Mesothelial cell of epicardium (in vitro differentiated cells): ENCODE measurements at places on chromosomes 5 and 9. TPM values are rescaled to one million over a fixed set of nuclear protein-coding genes. Genes with fewer than 3 reads are reported as not detected.

DNA sequence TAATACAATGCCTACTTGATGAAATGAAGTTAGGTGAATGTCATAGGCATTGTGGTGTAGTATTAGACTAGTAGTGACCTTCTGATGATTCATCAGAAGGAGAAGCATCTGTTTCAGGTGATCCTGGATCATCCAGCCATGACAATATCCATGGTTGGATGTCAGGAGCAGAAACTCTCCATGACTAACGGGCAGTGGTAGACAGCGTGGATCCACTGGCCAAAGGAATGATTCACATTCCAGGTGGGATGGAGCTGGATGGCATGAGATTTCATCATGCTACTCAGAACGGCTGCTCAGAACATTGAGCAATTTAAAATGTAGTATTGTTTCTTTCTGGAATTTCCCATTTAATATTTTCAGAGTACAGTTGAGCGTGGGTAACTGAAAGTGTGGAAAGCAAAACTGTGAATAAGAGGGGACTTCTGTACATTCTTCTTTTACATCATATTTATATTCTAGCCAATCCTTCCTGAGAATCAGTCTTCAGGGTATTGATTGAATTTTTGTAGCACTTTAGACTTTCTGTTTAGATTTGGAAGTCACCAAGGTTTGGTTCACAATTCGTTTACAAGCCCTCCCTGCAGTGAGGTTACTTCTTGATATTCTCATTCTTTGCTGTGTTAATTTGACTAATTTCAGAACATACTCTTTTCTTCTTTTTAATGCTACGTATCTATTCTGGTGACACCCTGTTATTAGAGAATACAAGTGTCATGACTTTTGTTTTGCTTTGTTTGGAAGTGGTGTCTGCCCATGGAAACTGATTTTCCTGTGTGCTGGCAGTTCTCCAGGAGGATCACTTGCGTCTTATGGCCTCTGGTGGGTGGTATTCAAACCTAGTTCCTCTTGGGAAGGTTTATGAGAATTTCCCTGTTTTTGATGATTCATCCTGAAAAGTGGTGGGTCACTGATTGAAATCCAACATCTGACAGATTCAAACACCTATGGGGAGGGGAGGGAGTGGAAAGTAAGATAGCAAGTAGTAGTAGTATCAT lies 12.2 kb upstream of the CLINT1 start:
- DNase-seq = no peak
- H3K27ac ChIP-seq = no peak overlapping the region
- H3K4me1 ChIP-seq = no peaks in the 10 kb centered on the region
- no peaks in the 10 kb centered on the region for H3K36me3 ChIP-seq

GRCh38 chr5:15384581-15384980 lies 115.4 kb upstream of the FBXL7 start:
- no peaks in the 10 kb centered on the region for H3K36me3 ChIP-seq
- H3K4me3 ChIP-seq = no peak overlapping the region
- no peak for DNase-seq
- H3K27ac ChIP-seq = no peak overlapping the region
- peaks cover 16% of the 10 kb centered on the region for H3K27me3 ChIP-seq

- H3K36me3 ChIP-seq = peaks cover 8% of the 10 kb centered on the region
- peaks cover 3% of the 10 kb centered on the region for H3K27me3 ChIP-seq
- no peak for DNase-seq
- no peak overlapping the region for H3K4me3 ChIP-seq
- H3K27ac ChIP-seq = no peak overlapping the region
These were observed 6.4 kb downstream of the TLE4 start for GRCh38 chr9:79577969-79578723.

GRCh38 chr5:35924122-35924949 lies 14.1 kb downstream of the CAPSL start:
- H3K27ac ChIP-seq = no peak overlapping the region
- no peak for DNase-seq
- no peak overlapping the region for H3K4me3 ChIP-seq
- peaks cover 80% of the 10 kb centered on the region for H3K27me3 ChIP-seq
- no peaks in the 10 kb centered on the region for H3K36me3 ChIP-seq

- no peaks in the 10 kb centered on the region for H3K36me3 ChIP-seq
- H3K4me3 ChIP-seq = no peak overlapping the region
- DNase-seq = no peak
- H3K4me1 ChIP-seq = peaks cover 23% of the 10 kb centered on the region
- no peaks in the 10 kb centered on the region for H3K27me3 ChIP-seq
These were observed 56.1 kb upstream of the TUT7 start for GRCh38 chr9:86410281-86410680.

- H3K4me1 ChIP-seq = no peaks in the 10 kb centered on the region
- no peak overlapping the region for H3K27ac ChIP-seq
- peaks cover 2% of the 10 kb centered on the region for H3K27me3 ChIP-seq
- no peaks in the 10 kb centered on the region for H3K36me3 ChIP-seq
- no peak for DNase-seq
- no peak overlapping the region for H3K4me3 ChIP-seq
These were observed 29.5 kb upstream of the ADRB2 start for GRCh38 chr5:148796936-148797335.

DNA sequence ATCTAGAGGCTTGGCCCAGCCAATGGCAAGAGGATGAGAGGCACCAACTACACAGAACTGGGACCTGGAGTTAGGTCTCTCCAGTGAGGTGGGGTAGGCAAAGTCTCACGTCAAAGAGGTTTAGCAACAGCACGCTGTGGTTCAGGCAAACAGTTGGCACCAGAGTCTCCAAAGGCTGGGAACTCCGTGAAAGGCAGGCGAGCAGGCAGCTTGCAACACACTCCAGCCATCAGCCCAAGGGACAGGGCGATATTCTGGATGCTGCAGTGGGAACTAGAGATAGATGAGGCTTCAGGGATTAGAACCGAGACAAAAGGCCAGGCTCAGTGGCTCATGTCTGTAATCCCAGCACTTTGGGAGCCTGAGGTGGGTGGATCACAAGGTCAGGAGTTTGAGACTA lies 129.1 kb downstream of the PDZD2 start:
- H3K27ac ChIP-seq = no peak overlapping the region
- no peaks in the 10 kb centered on the region for H3K27me3 ChIP-seq
- H3K36me3 ChIP-seq = no peaks in the 10 kb centered on the region
- DNase-seq = no peak

DNA sequence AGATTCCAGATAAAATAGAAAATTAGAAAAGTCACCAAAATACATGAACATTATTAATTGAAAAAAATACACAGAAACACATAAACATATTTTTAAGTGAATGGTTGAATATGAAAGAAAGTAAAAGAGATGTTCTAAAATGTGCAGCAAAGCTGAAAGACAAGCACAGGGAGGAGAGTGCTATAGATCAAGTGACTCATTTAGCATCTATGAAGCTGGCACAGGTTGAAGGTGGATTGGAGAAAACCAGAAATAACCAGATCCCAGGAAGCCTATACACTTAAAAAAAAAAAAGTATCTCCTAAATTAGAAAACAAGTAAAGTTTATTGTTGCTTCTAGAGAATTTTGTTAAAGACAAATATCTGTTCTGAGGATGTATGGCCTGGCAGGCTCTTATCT lies 338.9 kb downstream of the CDH12 start:
- peaks cover 11% of the 10 kb centered on the region for H3K4me1 ChIP-seq
- no peaks in the 10 kb centered on the region for H3K36me3 ChIP-seq
- H3K4me3 ChIP-seq = no peak overlapping the region

- no peak for DNase-seq
- no peak overlapping the region for H3K27ac ChIP-seq
- H3K36me3 ChIP-seq = peaks cover 61% of the 10 kb centered on the region
- H3K4me3 ChIP-seq = no peak overlapping the region
- no peaks in the 10 kb centered on the region for H3K27me3 ChIP-seq
- H3K4me1 ChIP-seq = no peaks in the 10 kb centered on the region
These were observed 9.3 kb downstream of the ST6GALNAC6 start for GRCh38 chr9:127890053-127890452.

- no peak overlapping the region for H3K27ac ChIP-seq
- H3K36me3 ChIP-seq = no peaks in the 10 kb centered on the region
- H3K27me3 ChIP-seq = no peaks in the 10 kb centered on the region
- H3K4me3 ChIP-seq = no peak overlapping the region
These were observed 27.1 kb downstream of the ASPN start for GRCh38 chr9:92455217-92455616.

- peaks cover 25% of the 10 kb centered on the region for H3K27me3 ChIP-seq
- no peaks in the 10 kb centered on the region for H3K4me1 ChIP-seq
- peaks cover 2% of the 10 kb centered on the region for H3K36me3 ChIP-seq
- H3K4me3 ChIP-seq = no peak overlapping the region
- no peak overlapping the region for H3K27ac ChIP-seq
These were observed 39.7 kb upstream of the NIPBL start for GRCh38 chr5:36836831-36837230.

DNA sequence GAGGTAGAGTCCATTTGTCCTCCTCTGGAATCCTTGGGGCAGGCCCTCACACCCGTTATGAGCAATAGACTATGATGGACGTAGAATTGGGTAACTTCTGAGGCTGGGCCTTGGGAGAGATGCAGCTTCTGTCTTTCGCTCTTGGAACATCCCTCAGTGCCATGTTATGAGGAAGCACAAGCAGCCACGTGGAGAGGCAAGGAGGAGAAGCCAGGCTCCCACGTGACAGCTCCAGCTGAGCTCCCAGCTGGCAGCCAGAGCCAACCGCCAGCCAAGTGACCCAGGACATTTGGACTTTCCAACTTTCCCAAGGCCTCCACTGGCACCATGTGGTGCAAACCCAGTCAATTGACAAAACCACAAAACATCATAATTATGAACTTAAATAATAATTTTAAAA lies 43.0 kb upstream of the BOD1 start:
- H3K27ac ChIP-seq = no peak overlapping the region
- no peak overlapping the region for H3K4me3 ChIP-seq
- no peaks in the 10 kb centered on the region for H3K4me1 ChIP-seq
- H3K27me3 ChIP-seq = no peaks in the 10 kb centered on the region
- H3K36me3 ChIP-seq = no peaks in the 10 kb centered on the region

DNA sequence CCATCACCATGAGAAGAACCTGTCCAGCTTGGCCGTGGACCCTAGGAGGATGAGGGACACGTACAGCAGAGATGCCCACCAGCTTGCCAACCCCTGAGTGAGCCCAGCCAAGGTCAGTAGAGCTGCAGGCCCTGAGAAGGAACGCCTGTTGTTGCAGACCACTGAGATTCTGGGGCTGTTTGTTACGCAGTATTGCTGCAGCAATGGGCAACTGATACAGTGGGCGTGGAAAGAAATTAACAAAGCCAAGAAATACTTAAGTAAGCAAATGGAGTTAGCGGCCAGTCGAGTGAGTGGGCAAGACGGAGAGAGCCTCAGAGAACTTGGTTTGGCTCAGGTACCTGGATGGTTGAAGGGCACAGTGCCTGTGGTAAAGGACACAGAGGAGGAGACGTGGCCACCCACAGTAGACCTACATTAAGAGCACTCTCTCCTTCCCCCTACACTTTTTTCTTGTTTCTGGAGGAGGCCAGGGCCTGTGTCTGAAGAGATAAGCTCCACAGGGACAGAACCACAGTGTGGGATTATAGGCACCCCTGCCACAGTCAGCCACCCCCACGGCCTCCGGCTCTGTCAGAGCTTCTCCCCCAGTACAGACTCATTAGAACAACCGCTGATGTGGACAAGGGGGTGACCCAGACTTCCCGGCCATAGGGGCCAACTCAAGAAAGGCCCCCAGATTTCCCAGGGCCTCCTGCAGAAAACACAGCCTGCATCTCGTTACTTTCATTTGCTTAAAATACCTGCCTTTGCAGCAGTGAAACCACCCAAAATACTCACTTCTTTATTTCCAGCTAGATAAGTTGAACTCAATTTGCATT lies 40.1 kb upstream of the GRHPR start:
- no peak for DNase-seq
- H3K36me3 ChIP-seq = peaks cover 2% of the 10 kb centered on the region
- peaks cover 15% of the 10 kb centered on the region for H3K27me3 ChIP-seq
- H3K4me3 ChIP-seq = no peak overlapping the region
- H3K27ac ChIP-seq = no peak overlapping the region

Gene FBXL7
- 68.8 to 70.7 TPM (median 70.0 TPM) in 3 replicates for total RNA-seq

Gene PPIP5K2
- total RNA-seq = 79.4 to 80.2 TPM (median 80.0 TPM) in 3 replicates

Gene WNT8A
- not detected in 3 replicates for total RNA-seq

Gene LPAR1
- 34.3 to 40.3 TPM (median 39.6 TPM) in 3 replicates for total RNA-seq

Gene SMAD5
- 93.4 to 102 TPM (median 93.6 TPM) in 3 replicates for total RNA-seq

Gene PCDH1
- 5.1 to 6.1 TPM (median 5.4 TPM) in 3 replicates for total RNA-seq

Gene EPB41L4A
- 38.6 to 42.3 TPM (median 39.3 TPM) in 3 replicates for total RNA-seq

Gene ADAMTS12
- total RNA-seq = 13.5 to 14.0 TPM (median 13.9 TPM) in 3 replicates

Gene TMEM267
- 9.4 to 10.1 TPM (median 9.8 TPM) in 3 replicates for total RNA-seq

Gene CD72
- 4.2 to 5.2 TPM (median 4.7 TPM) in 3 replicates for total RNA-seq

Gene PCDHGA8
- total RNA-seq = 2.6 to 2.9 TPM (median 2.7 TPM) in 3 replicates
